NCI-H2081 (cell line): ENCODE measurements at places on chromosomes 6 and 20.

DNA sequence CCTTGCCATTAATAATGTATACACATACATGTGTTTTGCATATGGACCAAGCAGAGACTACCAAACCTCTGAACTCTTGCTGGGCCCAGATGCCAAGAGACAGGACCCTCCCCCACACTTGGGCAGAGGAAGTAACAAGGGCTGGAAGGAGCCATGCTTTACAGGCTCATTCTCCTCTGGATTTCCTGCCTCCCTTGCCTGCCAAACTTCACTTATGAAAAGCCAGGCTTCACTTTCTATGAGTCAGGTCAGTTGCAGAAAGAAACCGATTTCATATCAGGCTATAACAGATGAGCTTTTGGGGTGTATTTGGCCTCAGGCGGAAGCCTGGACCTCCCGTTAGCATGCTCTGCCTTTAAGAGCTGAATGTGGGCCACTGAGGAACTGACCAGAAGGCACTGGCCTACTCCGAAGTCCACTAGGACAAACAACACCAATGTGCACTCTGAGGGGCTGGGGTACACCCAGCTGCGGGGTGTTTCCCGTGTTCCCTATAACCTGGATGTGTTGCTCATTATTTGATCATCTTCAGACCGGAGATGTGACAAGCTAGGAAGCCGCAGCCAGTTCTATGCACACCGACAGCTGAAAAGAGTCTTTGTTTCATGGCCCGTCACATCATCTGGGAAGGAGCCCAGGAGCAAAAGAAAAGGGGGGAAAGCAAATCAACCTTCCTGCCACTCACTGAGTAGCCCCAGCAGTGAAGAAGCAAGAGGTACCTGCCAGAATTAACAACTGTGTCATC is 28.5 kb downstream of the HAO1 start:
- DNase-seq, result no peak

GRCh38 chr6:17584241-17584803 is 15.8 kb upstream of the FAM8A1 start:
- DNase-seq, result peak; percentile 63

DNA sequence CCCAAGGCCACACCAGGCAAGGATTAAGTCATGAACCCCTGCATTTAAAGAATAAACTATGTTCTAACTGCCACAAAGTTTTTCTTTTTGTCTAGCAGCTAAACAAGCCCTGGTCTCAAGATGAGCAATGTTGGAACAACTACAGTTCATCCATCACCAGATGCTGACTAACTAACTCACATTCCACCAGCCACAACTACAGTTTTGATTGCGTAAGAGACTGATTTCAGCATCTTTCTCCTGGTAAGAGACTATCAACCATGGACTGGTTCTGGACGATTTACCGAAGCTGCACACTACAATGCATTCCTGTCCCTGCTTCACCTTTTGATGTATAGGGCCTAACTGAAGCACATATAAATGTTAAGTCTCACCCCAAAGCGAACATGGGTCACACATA is 43.0 kb downstream of the F13A1 start:
- no peak for DNase-seq

DNA sequence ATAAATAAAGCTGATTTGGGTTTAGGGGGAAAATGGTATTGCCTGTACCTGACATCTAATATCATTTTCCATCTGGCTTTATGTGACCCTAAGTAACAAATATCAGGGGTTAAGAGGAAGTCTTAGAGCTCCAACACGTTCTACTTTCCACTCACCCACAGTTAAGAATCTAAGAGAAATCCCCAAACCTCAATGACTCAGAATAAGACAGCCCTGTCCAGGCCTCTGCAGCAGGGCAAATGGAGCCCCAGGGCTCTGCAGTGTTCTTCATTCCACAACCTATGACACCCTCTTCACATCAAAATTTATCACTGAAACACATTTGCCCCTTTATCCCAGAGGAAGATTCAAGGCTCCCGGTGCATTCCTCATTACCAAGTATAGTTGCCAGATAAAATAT is 20.3 kb upstream of the TENT5A start:
- no peak for DNase-seq

- DNase-seq, result no peak
These were observed at the start of gene RNF182 for GRCh38 chr6:13924949-13925881. TSS of gene RNF182 (plus strand) at chr6:13924952. CDS start at chr6:13977120, 52,168 bp downstream.

GRCh38 chr20:51560550-51561307 is 18.2 kb upstream of the NFATC2 start:
- no peak for DNase-seq

DNA sequence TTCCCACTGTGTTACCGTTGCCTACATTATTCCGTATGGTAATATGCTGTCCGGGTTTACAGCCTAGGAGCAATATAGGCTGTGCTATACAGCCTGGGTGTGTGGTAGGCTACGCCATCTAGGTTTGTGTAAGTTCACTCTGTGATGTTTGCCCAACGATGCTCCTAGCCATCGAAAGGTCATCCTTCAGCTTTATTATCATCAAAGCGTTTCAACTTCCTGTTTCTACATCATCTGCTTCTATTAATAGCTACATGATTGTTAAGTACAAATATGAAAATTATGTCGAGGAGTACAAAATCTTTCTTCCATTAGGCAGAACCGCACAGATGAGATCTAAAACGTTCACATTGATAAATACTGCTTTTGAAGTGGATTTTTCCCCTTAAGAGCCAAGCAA is 69.9 kb downstream of the PPP1R14C start:
- DNase-seq, result no peak

DNA sequence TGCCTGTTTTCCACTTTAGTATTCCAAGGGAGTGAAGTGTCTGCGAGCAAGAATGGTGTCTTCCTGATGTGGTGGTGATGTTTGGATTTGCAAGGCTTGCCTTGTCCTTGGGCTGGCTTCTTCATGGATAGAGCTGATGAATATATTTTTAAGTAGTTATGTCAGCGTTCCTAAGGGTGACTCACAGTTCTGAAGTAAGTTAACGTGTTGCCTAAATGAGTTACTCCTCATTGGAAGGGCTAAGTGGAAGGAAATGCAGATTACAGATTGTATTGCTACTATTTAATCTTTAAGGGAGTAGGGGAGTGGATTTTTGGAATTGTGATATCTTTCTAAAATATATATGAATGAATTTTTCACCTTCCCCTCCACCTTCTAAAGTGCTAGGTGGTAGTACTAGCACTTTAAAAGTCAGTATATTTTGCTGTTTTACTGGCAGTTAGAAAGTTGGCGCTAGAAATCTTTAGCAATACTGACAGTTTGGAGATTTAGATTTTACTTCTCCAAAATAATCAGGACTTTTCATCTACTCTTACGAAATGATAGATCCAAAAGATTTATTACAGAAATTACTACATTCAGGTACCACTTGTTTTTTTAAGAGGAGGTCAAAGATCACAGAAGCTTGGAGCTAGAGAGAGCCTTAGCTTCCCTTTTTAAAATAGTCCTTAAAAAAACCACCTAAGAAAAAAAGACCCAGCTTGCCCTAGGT is 197.4 kb downstream of the JARID2 start:
- no peak for DNase-seq

DNA sequence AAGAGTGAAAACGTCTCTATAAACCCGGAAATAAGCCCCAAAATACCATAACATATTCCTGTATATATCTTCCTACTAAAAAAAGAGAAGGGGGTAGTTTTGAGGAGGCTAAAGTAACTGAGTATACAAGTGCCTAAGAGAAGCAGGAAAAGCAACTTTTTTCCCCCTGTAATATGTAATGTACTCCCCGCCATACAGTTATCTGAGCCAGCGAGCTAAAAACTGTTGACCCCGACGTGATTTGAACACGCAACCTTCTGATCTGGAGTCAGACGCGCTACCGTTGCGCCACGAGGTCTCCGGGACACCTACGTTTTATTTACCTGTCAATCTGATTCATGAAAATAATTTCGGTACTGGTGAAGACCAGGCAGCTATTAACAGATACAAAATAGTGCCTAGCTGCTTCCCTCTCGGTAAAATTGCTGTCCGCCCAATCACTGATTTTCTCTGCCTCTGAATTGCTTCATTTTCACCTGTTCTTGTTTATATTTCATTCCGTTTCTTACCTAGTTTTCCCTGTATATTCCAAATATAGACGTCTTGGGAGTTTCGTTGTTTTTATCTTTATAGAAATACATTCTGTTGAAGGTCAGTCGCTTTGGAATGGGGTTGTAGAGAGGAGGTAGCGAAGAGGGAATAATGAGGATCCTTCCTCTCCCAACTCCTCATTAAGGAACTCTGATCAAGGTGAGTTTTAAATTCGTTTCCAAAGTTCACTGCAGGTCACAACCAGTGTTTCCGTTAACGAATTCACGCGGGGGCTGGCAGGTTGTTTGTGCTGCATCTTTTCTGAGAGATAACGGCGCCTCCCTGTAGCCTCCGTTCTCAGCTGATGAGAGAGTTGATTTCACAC is 33.6 kb upstream of the BTN3A2 start:
- DNase-seq, result peak; percentile 61

DNA sequence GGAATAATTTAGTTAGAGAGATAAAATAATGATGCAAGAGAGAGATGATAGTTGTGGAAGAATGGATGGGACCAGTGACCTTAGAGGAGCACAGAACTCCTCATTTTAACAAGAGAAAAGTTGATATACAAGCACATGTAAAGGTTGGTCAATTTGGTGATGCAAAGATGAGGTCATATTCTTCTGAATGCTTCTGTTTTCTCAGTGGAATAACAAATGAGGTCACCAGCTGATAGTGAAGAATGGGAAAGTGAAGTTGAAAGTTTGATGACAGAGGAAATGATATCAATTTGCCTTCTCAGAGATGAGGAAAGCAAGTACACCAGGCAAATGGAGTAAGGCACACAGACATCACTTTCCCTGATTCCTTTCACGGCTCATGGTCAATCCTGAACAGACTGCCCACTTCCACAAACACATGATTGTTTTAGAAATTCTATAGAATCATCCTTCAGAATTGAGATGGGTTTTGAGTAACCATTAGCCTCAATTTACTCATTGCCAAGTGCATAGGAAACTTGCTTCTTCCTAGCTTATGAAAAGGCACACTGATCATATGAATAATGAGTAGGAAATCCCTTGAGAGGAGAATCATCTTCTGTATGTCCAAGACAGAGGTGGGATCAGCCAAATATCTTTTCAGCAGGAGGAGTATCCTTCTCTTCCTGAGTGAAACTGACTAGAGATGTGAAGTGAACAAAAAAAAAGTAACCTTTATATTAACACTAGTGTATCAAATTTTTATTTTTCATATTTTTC is 82.4 kb upstream of the TCF21 start:
- no peak for DNase-seq

DNA sequence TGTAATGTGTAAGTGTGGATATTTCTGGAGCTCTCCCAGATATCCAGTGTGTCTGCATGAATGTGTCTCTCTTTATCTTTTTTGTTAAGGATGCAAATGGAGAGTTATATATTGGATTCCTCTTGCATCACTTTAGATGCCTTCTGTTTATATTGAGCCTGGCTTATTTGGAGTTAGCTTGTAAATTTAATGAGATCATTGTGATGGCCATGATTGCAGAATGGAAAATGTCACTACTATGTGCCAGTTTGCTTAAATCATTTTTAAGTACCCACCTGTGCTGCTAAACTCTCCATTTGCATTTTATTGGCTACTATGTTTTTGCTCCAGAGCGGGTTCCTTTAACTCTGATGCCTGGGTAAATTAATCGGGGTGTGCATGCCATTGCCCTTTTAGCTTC is 334.8 kb downstream of the UTRN start:
- DNase-seq, result peak; percentile 17

DNA sequence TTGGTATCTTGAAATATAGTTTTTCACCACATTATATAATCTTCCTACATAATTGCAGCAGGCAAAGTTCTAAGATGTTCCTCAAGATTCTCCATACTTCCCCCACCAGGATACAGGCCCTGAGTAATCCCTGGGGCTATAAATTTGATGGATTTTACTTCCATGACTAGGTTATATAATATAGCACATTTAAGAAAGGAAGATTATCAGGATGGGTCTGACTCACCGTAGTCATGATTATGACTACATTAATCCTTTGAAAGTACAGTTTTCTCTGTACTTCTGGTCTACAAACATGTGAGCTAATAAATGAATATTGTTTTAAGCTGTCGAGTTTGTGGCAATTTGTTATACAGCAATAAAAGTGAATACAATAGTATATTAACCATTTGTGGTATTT is 122.5 kb downstream of the MACROD2 start:
- DNase-seq, result no peak

GRCh38 chr6:85579581-85579980 is 14.1 kb downstream of the SNX14 start:
- no peak for DNase-seq

DNA sequence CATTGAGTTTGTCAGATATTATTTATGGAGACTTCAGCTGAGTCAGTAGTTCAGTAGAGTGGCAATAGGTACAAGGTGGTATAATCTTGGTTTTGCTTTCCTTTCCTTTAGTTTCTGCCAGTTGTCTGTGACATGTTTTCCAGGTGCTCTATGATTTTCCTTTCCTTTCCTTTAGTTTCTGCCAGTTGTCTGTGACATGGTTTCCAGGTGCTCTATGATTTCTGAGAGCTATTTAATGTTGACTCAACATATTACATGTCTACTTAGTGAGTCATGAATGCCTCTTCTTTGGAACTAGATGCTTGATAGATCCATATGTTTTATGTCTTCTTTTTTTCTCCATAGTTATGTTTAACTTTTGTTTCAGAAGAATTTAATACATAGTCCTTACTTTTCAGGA is 186.4 kb upstream of the DEFB112 start:
- no peak for DNase-seq

- no peak for DNase-seq
These were observed 88.5 kb downstream of the POPDC3 start for GRCh38 chr6:105091140-105091829.

GRCh38 chr6:124432620-124433019 is 529.6 kb upstream of the RNF217 start:
- no peak for DNase-seq

DNA sequence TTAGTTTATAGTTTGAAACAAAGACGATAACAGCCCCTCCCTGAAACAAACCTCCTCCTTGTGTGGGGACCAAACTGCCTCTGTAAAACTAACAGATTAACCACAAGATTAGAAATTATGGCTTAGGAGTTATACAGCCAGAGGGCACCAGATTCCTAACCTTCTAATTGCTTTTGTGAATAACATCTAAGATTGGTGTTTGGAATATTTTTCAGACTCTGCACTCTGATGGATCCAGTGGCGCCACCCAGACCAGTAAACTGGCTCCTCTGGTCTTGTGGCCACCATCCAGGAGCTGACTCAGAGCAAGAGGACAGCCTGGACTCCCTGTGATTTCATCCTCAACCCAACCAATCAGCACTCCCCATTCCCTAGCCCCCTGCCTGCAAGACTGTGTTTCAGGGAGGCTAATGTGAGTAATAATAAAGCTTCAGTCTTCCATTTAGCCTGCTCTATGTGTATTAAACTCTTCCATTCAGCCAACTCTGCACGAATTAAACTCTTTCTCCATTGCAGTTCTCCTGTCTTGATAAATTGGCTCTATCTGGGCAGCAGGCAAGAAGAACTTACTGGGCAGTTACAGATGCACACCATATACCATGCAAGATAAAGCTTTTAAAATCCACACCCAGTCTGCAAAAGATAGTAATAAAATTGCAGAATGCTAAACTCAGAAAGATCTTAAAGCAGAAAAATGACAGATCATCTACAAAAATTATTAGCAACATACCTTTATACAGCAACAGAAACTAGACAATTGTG is 58.5 kb upstream of the SLC22A16 start:
- DNase-seq, result no peak
